Ureter (tissue), 1 donor: ENCODE measurements at places on chromosomes 3 and 15.

DNA sequence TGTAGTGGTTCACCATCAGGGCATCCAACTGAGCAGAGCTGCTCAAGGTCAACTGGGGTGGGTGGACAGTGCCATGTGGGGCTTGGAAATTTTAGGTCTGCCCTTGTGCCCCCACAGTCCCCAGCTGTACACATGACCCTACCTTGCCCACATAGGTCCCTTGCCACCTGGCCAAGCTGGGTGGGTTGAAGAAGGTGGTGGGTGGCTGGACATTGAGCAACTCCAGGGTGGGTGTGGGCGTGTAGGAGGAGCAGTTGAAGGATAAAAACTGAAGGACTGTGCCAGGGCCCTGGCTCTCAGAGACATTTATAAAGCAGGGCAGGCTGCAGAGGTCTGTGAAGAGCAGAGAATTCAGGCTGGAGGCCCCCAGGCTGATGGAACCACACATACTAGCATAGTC, 568 bp downstream of the CDHR4 start:
- DNase-seq = no peak

DNA sequence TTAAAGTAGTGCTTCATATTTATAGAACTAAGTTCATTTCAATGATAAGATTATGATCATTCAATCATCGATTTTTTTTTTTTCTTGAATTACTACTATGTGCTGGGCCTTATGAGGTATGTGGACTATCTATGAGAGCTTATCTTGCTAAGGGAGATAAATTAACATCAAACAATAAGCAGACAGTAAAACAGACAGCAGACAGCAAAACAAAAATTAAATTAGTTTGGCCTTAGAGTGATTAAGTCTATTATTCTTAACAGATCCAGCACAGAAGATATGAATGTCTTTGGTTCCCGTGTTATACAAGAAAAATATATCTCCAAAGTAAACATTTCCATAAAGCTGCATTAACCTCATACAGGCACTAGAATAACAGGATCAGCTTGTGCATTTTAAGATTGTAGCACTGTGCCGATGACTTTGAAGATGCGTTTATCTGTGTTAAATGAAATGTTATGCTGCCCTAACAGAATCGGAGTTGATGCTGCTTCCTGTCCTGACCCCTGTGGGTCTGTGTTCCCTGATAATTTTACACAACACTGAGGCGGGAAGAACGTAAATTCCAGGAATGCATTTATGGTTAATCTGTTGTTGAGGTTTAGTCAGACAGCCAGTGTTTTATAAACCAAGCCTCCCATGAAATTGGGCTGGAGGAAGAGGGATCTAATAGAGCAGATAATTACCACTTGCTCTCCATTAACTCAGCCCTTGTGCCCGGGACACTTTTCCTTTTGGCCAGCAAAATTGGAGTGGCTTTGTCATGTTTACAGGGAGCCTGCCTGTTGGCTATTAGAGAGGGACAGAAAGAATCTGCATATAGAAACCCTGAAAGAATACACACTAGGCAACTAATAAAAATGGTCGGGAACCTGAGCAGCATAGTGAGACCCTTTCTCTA, 80.8 kb downstream of the GHSR start:
- no peak for DNase-seq

DNA sequence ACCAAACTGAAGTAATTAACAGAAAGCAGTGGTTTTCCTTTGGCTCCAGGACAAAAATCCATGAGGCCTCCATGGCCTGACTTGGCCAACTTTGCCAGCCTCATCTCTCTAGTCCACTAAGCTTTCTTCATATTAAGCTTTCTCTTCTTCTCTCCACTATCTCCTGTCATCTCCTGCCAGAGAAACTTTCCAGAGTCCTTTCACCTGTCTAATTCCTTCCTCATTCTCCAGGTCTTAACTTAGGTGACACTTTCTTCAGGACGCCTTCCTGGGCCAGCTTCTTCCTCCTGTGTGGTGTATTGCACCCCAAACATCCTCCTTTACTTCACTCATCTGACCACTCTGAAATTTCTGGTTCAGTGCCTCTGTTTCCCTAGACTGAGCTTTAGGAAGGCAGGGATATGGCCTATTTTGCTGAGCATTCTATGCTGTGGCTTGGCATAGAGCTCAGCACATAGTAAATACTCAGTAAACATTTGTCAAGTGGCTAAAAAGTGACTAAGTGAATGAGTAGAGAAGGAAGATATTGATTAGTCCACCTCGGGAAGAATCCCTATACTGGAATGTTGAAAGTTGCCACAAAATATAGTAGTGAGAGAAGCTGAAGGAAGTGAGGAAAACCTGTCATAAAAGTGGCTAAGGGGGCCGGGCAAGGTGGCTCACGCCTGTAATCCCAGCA, 34.6 kb upstream of the IGF2BP2 start:
- DNase-seq = no peak

- DNase-seq = no peak
Observed at GRCh38 chr15:51263726-51264125, 74.7 kb downstream of the CYP19A1 start.

- DNase-seq = peak; percentile 73
Observed at GRCh38 chr3:136250903-136251460, 842 bp downstream of the PCCB start.

GRCh38 chr15:89770041-89770440, 6.1 kb upstream of the MESP2 start:
- no peak for DNase-seq

DNA sequence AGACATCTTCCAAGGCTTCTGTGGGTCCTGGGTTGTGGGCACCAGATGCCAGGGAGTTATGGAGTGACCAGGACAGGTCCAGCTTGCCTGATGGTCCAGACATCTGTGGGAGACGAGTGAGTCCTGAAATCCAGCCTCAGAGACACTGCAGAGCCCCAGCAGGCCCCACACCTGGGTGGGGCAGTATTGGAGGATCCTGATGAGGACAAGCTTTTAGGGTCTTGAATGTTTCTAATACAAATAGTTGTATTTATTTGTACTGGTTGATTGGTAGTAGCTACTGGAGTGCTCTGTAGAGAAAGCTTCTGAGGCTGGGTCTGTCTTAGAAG, 67.5 kb upstream of the PRR23C start:
- no peak for DNase-seq

GRCh38 chr3:149639093-149639486, 18.7 kb downstream of the WWTR1 start:
- no peak for DNase-seq

GRCh38 chr3:137761563-137762503, 2.3 kb upstream of the SOX14 start:
- no peak for DNase-seq

DNA sequence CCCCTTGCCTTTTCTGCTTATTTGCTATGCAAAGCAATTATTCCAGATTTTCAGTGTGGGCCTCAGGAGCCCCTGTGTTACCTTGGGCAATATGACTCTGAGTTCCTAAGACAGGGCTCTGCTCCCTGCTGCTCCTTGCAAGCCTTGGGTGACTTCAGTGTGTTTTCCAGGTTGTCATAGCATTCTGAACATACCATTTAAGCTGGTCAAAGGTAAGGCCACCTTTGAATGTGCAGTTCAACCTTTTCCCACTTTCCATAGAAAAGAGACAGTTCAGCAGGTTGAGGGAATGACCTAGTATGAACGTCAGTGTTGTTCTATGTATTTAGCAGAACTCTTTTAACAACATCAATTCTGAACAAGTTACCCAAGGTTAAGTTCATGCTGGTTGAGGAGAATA, 302.2 kb downstream of the PTPRG start:
- no peak for DNase-seq

DNA sequence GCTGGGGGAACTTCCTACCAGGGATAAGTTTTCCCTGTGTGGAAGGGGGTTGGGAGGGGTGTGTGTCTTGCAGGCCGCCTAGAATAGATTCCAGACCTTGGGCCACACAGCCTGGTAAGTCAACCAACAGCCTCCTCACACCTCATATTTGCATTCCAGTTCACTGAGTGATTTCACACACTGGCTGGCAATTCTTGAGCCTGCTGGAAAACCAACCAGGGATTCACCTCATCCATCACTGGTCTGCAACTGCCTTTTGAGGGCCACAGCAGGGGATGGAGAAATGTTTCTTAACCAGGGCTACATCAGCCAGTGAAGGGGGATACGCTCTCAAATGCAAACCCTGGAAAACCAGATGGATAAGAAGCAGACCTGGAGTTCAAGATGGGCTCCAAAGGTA, 2.0 kb downstream of the FSTL1 start:
- no peak for DNase-seq

DNA sequence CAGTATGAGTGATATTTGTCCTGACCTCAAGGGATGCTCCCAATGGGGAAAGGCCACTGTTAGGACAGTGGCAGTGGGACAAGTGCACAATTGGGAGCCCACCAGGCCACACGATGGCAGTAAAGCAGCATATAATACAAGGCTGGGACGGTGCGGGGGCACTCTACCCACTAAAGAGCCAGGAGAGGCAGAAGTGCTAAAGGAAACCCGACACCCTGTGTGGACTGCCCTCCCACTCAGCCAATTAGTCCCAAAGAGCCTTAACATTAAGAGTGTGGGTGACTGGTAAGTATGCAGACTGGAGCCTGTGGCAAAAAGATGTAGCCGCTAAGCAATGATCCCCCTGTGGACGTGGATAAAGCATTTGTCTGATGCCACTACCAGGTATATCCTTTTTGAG, 8.2 kb upstream of the ZNF589 start:
- DNase-seq = peak; percentile 60

DNA sequence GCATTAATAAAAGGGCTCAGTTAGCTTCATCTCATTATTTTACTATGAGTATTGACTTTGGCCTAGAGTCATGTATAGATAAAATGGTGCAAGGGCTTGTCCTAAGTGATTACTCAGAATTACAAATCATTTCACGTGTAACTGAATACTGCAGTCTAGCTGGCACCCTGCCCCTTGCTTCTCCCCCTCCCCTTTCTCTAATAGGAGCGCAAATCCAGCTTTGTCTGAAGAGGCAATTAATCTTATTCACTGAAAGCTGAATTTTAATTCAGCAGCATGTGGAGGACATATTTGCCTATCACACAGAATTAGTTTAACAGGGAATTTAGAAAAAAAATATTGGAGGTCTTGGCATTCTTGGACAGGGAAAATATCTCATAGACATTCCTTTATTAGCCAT, 412.1 kb upstream of the DPH6 start:
- DNase-seq = no peak

GRCh38 chr15:28098766-28099554, at the start of gene OCA2:
Gene OCA2, minus strand, starts transcription at chr15:28099315. Its CDS starts 17,441 bp downstream, at chr15:28081874.
- peak; percentile 57 for DNase-seq

DNA sequence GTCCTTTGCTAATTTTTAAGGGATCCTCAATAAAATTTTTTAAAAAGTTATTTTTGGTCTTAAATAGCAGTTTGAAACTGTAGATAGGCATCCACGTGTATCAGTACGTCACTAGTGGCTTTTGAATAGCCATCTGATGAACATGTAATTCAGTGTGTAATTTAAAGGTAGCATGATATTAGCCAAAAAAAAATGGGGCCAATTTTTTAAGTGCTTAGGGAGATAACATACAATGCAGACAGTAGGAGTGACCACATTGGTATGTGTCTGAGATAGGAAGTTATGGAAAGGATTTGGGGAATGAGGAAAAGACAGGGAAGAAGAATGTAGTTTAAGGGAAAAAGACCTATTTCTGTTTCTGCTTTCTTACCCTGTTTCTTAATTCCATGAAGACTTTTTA, 2.5 kb downstream of the AP4E1 start:
- DNase-seq = no peak

DNA sequence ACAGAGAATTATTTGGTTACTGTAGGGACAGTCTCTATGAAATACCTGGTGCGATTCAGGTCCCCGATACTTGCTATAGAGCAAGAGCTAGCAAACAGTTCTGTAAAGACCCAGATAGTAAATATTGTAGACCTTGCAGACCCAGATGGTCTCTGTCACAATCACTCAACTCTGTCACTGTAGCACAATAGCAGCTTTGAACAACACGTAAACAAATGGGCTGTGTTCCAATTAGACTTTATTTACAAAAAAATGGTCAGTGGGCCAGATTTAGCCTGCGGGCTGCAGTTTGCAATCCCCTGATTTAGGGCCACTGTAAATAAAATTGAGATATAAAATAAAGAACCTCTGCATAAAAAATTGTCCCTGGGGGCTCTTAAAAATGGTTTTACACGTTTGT, 127.7 kb downstream of the SV2B start:
- DNase-seq = no peak

DNA sequence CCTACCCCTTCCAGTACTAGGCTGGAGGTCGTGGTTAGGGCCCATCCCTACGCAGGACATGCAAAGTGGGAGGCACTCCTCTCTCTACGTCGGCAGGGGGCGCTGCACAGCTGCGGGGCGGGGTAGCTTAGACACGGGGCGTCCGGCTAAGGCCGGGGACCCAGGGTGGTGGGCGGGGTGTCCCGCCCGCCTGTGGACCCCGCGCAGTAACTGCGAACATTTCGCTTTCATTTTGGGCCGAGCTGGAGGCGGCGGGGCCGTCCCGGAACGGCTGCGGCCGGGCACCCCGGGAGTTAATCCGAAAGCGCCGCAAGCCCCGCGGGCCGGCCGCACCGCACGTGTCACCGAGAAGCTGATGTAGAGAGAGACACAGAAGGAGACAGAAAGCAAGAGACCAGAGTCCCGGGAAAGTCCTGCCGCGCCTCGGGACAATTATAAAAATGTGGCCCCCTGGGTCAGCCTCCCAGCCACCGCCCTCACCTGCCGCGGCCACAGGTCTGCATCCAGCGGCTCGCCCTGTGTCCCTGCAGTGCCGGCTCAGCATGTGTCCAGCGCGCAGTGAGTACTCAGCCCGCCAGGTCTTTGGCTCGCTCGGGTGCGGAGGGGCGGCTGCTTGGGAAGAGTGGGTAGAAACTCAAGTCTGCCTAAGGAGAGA, at the start of gene IL12A:
IL12A (plus strand) TSS at position 219 of the 655 bp plus-strand sequence.
- DNase-seq = peak; percentile 77

GRCh38 chr3:51722362-51722761, 15.5 kb downstream of the GRM2 start:
- no peak for DNase-seq

GRCh38 chr3:134328147-134328591, 46.1 kb downstream of the AMOTL2 start:
- no peak for DNase-seq

DNA sequence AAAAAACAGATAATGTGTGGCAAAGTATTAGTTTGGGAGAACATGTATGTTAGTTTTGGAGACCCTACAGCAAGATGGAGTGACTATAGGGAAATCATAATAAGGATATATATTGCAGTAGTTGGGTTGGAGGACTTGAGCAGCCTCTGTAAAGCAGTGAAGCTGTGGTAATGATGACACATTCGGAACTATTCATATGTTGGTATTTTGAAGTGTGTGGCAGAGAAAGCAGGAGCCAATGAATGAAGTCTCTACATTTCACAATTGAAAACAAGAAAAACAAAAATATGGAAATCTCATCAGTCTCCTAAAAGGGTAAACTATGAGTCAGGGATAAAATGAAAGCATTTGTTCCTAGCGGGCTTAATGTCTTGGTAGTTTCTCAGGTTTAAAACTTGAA, 645.9 kb downstream of the OTOL1 start:
- DNase-seq = no peak

- no peak for DNase-seq
Observed at GRCh38 chr3:51709004-51709420, 2.1 kb downstream of the GRM2 start.

- DNase-seq = no peak
Observed at GRCh38 chr3:136730595-136731273, 21.4 kb downstream of the STAG1 start.

GRCh38 chr3:113643583-113643982, 52.9 kb downstream of the USF3 start:
- DNase-seq = no peak

- DNase-seq = no peak
Observed at GRCh38 chr3:10136426-10137005, 5.1 kb upstream of the VHL start.

- DNase-seq = no peak
Observed at GRCh38 chr3:111588527-111588926, 6.6 kb downstream of the ZBED2 start.
